ENCODE measurements at places on chromosomes 4 and X.

DNA sequence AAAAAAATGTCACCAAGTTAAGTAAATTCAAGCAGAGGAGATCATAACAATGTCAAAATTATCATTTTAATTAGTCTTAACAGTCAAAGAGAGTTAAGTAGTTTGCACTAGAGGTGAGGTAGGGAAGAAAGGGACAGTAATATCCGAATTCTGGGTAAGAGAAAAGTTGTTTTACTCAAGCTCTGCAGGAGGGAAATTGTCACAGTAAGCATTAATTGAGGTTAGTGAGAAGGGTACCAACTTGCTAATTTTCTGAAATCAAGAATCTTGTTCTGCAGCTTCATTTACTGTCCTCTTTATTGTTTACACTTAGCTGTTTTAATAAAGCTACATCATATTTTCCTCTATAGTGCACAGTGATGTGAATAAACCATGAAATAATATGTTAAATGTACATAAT is 11.0 kb downstream of the DGKK start:
- DNase-seq = no peak

DNA sequence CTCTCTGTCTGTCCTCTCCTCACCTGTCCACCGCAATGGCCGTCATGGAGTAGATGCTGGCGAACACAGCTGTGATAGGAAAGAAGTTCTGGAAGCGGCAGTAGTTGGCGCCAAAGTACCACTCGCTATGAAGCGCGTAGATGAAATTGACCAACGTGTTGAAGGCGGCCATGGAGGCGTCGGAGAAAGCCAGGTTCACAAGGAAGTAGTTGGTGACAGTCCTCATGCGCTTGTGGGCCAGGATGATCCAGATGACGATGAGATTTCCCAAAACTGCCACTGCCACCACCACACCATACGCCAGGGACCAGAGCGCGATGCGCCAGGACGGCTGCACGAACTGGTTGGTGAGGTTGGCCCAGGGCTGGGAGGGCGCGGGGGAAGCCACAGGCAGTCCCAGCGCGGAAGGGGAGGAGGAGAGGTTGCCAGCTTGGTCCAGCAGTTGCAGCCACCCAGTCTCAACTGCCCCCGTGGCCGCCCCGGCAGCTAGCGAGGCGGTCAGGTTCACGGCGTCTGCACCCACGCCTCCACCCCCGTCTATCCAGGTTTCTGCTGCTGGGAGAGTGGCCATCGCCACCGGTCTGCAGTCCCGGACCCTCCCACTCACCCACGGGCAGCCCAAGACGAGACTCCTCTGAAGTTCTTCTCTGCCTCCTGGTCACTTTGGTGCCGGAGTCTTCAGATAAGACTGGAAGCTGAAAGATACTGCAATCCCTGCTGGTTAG is 518 bp downstream of the TACR3 start:
- DNase-seq = no peak

GRCh38 chr4:172393220-172393619 is 580.0 kb downstream of the GALNTL6 start:
- no peak for DNase-seq

- no peak for DNase-seq
Observed at GRCh38 chrX:29071525-29072320, 484.5 kb downstream of the IL1RAPL1 start.

- no peak for DNase-seq
Observed at GRCh38 chrX:12994321-12994720, 19.4 kb downstream of the TMSB4X start.

- no peak for DNase-seq
Observed at GRCh38 chrX:136322064-136322463, 21.3 kb downstream of the ADGRG4 start.

DNA sequence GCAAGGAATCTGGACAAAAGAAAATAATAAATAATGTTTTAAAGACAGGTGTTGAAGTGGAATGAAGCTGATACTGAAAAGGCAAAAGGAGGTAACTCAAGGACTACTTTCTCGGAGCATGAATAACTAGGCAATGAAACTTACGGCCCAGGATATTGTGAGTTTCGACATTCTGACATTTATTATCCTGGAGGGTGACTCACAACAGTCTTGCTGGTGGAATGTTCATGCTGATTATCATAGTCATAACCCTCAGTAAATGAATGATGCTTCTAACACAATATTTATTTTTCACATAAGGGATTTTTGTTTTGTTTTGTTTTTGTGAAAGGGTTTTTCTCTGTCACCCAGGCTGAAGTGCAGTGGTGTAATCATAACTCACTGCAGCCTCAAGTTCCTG is 147.0 kb upstream of the HPGD start:
- DNase-seq = no peak

GRCh38 chrX:111338095-111338698 is 67.9 kb upstream of the CAPN6 start:
- no peak for DNase-seq

DNA sequence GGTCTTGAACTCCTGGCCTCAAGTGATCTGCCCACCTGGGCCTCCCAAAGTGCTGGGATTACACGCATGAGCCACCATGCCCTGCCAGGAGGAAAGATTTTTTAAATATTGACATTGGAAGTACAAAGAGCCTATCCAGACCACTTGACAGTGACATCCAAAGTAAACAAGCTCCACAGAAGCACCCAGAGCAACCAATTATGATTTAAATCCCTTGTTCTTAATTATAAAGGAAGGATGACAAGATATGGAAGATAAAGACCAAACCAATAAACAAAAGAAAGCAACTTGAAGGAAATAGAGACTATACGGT is 27.7 kb upstream of the RPL34 start:
- no peak for DNase-seq

GRCh38 chr4:24433515-24434214 is 150.7 kb downstream of the DHX15 start:
- DNase-seq = peak; percentile 76

DNA sequence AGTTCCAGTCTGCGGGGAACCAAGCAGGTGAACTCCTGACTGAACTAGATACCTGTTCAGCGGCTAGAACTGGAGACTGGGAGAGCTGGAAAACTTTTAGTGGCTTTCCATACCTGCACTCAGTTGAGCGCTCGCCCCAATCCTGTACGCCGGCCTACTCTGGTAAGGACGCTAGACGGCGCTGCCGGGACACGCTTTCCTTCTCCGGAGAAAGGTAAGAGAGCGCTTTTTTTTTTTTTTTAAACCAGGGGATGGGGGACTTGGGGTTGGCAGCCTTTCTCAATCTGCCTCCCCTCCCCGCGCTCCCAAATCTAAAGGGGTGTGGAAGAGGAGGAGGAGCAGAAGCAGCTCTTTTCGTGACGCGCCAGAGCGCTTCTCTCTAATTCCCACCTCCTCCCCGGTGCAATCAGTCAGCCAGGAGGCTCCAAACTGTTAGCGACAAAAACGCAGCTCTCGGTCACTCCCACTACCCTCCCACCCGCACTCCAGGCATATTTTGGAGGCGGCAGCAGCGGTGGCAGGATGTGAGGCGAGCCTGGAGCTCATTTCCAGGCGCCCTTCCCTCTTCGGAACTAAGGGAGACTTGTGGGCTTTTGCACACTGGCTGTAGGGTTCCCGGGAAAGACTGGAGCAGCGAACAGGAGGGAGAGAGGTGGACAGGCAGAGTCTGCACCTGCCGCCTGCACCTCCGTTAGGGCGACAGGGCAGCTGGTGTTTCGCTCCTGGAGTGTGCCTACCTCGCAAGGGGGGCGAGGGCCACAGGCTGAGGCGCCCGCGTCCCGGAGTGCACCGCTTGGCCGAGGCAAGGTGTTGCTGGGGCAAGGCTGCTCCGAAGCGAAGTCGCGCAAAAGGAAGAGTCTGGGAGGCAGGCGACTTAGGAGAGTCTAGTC is at the start of gene IL1RAPL2:
IL1RAPL2 (plus strand) TSS at position 409 of the 890 bp plus-strand sequence.
- peak; percentile 0 for DNase-seq

GRCh38 chr4:86558797-86559196 is 35.3 kb upstream of the PTPN13 start:
- DNase-seq = no peak

DNA sequence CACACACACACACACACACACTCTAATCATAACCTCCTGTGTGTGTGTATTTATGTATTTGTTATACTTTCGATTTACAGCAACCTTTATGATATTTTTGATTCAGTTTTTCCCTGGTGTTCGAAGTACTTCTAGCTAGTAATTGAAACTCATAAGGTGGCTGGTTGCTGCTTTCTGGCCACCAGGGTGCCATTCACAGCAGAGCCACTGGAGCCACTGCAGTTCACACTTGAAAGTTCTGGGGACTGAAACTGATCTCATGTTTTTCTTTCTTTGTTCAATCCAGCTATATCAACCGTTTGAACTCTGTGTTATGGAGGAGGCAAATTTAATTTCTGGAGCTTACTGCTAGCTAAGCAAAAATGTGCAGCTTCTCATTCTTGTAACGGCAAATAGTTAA is 419.4 kb downstream of the ADGRL3 start:
- DNase-seq = no peak

DNA sequence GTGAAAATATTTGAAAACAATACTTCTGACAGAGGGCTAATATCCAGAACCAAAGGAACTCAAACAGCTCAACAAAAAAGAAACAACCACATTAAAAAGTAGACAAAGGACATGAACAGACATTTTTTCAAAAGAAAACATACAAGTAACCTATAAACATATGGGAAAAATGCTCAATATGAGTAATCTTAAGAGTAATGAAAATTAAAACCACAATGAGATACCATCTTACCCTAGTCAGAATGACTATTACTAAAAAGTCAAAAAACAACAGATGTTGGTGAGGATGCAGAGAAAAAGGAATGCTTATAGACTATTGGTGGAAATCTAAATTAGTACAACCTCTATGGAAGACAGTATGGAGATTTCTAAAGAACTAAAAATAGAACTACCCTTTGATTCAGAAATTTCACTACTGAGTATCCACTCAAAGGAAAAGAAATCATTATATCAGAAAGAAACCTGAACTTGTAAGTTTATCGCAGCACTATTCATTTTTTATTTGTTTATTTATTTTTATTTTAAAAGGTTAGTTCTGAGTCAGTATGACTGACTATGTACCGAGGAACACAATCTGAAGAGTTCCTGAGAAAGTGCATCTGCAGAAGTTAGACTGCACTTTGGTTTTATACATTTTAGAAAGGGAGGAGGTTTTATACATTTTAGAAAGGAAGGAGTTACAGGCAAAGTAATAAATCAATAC is 231.3 kb downstream of the INPP4B start:
- no peak for DNase-seq

DNA sequence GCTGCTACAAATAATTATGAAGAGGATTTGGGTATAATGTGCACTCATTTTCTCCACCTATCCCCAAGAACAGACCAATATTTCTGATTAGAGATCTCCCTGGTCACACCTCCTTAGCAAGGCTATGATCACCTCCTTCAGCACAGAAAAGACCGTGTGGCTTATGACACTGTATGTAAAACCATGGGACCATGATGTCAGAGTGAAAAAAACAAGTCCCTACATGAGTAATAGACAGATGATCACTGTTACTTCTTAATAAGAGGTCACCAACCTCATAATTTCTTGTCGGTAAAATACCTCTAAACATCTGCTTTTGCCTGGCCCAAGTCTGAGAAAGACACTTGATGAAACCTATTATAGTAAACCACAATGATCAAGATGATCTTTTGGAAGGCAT is 330.6 kb upstream of the F9 start:
- DNase-seq = no peak

- DNase-seq = no peak
Observed at GRCh38 chr4:189436207-189436606, 504.5 kb upstream of the FRG1 start.

- no peak for DNase-seq
Observed at GRCh38 chrX:117610049-117610448, 506.6 kb downstream of the KLHL13 start.

DNA sequence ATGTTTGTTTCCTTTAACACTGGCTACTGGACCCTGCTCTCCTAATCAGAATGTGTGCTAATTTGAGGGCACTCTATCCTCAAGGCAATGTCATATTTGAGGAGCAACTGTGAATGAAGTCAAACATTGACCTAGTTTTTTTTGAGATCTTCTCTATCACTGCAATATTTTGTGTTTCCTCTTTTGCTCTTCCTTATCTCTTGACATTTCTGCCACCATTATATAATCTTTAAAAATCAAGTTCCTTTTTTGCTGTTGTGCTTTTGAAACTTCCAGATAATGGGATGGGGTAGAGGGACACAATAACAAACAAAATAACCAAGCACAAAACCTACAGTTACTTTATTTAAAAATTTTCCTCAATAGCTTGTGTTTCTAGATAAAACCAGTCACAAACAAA is 7.4 kb upstream of the WDFY3 start:
- DNase-seq = no peak

DNA sequence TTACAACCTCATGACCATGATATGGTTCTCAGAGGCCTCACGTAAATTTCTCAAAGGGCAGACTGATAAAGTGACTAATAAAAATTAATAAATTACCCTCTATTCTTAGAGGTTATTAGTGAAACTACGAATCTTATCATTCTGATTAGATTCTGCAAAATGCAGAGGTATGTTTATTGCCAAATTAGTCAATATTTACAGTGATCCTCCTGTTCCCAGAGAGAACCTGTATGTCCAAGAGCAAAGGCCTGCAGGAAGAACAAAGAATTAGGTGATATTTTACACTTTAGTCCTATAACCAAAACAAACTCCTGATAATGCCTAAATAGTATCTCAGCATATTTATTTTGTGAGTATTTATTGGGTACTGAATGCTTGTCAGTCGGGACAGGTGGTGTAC is 58.1 kb downstream of the FAM13A start:
- DNase-seq = no peak

DNA sequence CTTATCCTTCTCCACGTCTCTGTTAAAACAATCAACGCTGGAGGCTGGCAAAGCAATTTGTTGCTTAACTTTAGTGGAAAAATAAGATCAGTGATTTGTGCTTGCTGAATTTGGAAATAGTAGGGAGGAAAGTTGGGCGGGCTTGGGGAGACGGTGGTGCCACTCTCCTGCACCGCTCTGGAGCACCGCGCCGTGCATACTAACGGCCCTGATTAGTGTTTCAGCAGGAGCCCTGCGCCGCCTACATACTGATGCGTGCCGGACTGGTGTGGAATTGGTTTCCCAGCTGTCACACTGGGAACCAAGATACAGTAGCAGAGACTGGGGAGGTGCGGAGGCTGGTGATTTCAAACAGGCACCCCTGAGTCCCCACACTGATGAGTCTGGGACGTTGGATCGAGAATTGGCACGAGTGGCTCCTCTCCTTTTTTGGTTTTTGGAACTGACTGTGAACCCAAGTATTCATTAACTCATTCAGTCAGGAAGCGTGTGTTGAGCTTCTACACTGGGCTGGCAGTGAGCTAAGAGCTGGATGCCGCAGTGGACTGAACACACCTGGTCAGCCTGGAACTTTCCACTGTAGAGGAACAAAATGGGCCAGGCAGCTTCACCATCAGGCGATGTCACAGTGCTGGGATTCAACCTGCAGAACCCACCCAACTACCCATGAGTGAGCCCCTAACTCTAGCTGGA is 29.0 kb upstream of the PSAPL1 start:
- DNase-seq = no peak

GRCh38 chr4:31467781-31468180 is 747.6 kb downstream of the PCDH7 start:
- no peak for DNase-seq

- DNase-seq = no peak
Observed at GRCh38 chrX:68936126-68936525, 107.3 kb downstream of the EFNB1 start.

- peak; percentile 75 for DNase-seq
Observed at GRCh38 chr4:88818631-88819470, 121.2 kb upstream of the NAP1L5 start.

Data from cerebellar cortex (tissue), 1 donor.